Fibroblast of skin of right quadriceps (primary cell): ENCODE measurements at places on chromosomes 12 and 14.
A peak's percentile ranks its signal among the peaks of the same experiment; 100 is the strongest.

GRCh38 chr12:101637936-101638335, 43.2 kb downstream of the MYBPC1 start:
- DNase-seq: no peak

DNA sequence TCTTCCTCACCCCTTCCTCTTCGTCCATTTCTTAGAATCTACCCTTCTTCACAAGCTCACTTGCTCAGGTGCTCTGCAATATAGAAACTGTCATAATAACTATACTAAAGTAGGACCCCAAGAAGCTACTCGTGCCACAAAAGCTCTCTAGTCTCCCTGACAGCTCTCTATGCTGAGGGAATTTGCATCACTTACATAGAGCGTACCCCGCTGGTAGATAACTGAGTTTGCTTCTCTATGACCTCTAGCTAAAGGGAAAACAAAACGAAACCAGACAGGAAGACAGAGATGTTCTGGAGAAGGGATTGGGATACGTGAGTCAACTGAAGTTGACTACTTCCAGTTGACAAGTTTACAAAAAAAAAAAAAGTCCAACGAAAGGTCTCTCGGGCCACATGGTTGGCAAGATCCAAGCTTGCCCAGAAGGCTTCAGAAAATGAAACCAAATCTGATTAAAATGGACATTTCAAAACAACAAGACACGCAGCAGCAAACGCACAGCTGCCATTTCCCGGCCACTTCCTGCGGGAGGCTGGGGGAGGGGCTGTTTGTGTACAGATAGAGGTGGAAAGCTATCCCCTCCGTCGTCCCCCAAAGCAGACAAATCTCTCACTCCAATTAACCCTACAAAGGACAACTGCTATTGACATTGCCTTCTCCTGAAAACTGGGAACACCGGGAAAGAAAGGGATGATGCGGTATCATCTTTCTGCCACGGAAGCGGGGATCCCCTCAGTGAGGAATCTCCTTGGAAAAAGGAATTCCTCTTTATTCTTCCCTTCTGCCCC, 1.3 kb downstream of the BAZ2A start:
- peak; percentile 40 for DNase-seq

DNA sequence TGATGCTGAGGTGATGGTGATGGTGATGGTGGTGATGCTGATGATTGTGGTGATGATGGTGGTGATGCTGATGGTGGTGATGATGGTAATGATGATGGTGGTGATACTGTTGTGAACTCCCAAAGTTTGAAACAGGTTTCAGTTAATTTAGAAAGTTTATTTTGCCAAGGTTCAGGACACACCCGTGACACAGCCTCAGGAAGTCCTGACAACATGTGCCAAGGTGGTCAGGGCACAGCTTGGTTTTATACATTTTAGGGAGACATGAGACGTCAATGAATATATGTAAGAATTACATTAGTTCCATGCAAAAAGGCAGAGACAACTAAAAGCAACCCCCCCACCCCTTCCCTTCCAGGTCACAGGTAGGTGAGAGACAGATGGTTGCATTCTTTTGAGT, 112.8 kb upstream of the EVL start:
- no peak for DNase-seq

DNA sequence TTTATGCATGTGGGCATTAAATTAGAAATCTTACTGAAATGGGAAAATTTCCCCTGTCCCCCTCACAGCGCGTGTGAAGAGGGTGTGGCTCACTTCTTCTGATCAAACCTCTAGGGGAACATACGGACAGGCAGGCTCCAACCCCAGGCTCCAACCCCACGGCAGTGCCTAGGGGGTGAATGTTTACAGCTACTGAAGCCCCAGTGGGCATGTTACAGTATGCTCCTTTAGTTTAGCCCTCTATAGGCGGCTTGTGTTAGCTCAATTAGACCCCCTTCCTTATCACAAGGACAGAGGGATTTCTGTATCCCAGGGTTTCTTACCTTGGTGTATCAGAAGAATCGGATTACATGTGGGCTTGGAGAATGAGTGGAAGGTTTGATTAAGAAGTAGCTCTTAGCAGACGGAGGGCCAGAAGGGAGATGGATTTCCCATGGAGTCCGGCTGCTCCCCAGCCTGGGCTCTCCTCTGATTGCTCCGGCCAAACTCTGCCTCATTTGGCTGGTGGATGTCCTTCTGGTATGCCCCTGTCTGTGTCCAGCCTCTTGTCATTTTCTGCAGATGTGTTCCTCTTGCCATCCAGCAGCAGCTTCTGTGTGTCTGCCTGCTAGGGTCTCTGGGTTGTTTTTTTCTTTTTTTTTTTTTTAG, 223.7 kb downstream of the TMTC2 start:
- DNase-seq: no peak
